ENCODE measurements at places on chromosomes 3 and 15.

DNA sequence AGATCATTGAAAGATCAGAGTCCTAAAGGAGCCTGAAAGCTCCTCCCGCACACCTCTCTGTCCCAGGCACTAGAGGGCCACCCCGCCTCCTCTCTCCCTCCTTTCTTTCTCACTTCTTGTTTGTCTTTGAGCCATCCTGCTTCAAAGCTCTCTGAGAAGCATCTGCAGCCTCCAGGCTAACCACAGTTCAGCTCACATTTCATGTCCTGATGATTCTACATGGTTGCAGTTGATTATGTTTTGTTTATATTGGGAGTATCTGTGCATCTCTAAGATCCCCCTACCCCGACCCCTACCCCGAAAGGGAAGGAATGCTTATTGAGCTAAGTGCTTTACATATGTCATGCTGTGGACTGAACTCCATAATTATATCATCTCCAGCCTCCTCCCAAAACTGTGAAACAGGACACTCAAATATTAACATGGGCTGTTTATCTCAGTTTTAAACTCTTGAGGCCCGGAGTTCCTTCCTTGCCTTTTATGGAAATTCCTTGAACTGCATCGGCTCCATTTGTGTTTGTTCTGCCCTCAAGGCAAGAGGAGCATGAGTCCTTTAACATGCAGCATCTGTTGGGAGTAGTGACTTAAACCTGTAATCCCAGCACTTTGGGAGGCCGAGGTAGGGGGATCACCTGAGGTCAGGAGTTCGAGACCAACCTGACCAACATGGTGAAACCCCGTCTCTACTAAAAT is 30.9 kb downstream of the MGLL start:
- DNase-seq, result no peak

DNA sequence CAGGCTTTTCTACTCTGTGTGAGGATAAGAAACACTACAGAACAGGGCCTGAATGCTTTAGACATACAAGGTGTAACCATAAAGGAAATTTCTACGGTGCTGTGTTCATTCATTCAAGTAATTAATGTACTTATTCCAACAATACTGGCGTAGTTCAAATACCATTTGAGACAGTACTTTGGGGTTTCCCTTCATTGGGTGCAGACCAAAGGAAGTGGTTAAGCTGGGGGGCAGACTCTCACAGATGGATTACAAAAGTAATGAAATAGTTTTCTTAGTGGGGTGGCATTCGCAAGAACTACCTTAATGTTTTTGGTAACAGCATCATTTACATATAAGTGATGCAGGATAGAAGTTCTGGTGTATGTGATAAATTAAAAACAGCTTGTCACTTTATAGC is 65.9 kb downstream of the BTD start:
- DNase-seq, result peak; percentile 32

GRCh38 chr3:95567346-95567745 is 1247.0 kb upstream of the EPHA6 start:
- DNase-seq, result no peak

DNA sequence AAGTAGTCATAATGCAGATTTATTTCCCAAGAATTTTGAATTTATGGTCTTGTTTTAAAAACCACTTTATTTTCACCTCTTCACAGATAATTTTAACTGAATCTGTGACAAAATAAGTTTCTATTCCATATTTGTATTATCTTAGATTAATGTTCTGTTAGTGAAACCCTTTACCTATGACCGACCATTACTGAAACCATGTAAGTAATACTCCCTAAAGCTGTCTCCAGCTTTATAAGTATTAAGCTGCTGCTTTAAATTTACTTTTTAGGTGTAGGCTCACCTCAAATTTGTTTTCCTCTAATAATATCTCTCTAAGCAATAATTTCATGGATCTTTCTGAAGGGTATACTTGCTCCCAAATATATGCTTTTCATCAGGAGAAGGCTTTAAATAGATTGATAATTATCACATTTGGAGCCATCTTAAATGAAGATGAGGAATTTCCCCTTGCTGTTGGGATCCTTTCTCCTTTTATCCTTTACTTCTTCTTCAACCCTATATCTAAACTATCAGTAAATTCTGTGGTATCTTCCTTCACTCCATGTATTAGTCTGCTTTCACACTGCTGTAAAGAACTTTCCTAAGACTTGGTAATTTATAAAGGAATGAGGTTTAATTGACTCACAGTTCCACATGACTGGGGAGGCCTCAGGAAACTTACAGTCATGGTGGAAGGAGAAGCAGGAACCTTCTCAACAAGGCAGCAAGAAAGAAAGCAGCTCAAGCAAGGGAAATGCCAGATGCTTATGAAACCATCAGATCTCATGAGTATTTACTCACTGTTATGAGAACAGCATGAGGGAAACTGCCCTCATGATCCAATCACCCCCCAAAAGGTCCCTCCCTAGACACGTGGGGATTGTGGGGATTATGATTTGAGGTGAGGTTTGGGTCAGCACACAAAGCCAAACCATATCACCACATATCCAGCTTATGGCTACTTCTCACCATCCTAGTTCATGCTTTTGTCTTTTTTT is 92.3 kb upstream of the P2RY1 start:
- DNase-seq, result no peak

DNA sequence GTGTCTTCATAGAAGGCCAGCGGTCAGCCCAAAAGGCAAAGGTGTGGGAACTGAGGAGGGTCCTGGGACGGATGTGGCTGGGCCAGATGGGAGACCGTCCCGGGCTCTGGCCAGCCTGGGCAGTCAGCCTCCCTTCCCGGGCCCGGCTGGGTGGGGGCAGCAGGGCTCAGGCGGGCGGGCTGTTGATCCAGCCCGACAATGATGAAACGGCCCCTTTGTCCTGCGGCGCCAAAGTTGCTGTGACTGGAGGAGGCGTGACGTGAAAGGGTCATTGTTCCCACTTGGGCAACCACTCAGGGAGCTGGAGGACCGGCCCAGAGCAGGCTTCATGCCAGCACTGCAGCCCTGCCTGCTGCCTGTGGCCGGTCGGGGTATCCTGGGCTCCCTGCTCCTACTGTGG is 16.5 kb downstream of the DUSP7 start:
- DNase-seq, result no peak

Measured in stimulated activated naive CD4-positive, alpha-beta T cell (primary cell).